ENCODE measurements at places on chromosomes 1 and 21.

GRCh38 chr1:19698181-19698580 is 33.5 kb downstream of the HTR6 start:
- no peak for DNase-seq

DNA sequence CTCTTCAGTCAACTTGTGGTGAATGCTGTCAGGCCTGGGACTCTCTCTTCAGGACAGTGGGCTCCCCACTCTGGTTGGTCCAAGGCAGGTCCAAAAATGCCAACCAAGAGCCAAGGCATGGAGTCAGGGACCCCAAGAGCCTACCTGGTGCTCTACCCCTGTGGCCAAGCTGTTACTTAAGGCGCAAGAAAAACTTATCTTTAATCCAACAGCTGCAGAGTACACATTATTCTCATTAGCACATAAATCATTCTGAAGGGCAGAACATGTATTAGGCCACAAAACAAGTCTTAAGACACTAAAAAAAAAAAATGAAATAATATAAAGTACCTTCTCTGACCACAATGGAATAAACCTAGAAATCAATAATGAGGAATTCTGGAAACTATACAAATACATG is 65.7 kb downstream of the FAF1 start:
- DNase-seq = no peak

DNA sequence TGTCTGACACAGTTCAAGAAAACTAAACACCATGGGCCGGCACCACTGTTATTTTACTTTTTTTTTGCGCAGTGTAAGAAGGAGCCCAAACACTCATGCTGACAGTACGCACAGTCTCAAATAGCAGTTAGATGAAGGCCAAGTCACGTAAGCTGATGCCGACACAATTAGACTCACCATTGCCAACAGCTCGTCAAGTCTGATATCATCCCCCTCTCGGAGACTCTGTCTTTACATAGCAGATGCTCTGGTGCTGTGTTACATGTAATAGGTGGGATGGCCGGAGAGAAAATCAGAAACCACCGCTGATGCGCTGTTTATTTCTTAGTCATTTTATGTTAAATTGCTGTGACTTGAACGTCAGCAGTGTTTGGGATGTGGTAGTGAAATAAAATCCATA is 49.3 kb downstream of the TGFB2 start:
- peak; percentile 42 for DNase-seq

GRCh38 chr1:93155335-93155734 is 24.9 kb downstream of the TMED5 start:
- DNase-seq = no peak

DNA sequence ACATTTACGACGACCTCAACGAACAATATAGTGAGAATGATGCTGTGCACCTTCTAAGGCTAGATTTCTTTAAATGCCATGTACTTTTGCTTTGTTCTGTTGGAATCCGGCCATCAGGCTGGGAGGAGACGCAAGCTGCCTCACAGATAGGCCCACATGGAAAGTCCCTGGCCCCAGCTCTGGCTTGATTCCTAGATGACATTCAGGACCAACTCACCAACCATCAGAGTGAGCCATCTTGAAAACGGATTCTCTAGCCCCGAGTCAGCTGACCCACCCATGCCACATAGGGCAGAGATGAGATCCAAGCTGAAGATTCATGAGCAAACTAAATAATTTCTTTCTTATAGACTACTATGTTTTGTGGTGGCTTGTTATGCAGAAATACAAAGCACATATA is 164.4 kb downstream of the ZNF281 start:
- no peak for DNase-seq

DNA sequence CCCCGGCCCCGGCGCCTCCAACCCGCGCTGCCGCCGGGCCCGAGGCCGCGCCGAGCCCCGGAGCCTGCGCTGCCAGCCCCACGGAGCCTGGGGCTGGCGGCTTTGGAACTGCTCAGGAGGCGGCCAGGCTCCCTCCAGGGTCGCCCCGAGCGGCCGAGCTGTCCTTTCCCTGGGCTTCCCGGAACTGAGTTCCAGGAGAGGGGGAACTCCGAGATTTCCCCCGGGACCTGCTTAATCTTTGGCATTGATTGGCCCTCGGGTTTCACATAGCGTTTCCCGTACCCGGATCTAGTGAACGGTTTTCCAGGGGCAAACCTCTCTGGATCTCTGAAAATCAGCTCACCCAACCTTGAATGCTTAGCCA is 504 bp downstream of the H6PD start:
- DNase-seq = peak; percentile 50

DNA sequence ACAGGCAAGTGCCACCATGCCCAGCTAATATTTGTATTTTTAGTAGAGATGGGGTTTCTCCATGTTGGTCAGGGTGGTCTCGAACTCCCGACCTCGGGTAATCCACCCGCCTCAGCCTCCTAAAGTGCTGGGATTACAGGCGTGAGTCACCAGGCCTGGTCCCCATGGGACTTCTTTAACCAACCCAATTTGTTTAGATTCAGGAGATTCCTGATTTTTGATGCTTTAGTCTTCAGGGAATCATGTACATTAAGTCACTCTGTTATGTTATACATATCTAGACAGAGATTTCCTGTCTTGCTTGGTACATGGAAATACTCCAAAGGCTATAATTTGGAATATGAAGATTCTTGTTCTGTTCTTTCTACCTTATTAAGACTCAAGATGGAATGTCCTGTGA is 202.4 kb upstream of the L1TD1 start:
- DNase-seq = no peak

DNA sequence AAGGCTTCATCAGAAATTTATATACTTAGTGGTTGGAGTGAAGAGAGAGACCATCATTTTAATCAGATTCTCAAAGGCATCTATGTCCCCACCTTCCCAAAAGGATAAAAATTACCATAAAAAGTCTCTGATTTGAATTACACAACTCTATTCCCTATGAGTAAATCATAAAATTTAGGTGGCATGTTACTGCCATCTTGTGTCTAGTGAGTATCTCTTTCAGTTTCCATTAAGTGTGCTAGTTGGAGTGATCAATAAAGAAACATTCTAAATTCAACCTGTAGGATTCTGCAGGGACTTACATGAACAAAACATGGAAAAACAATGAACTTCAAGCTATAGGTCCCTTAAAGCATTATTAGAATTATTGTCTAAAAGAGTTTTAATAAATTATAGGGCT is 655.4 kb downstream of the LTN1 start:
- DNase-seq = no peak

DNA sequence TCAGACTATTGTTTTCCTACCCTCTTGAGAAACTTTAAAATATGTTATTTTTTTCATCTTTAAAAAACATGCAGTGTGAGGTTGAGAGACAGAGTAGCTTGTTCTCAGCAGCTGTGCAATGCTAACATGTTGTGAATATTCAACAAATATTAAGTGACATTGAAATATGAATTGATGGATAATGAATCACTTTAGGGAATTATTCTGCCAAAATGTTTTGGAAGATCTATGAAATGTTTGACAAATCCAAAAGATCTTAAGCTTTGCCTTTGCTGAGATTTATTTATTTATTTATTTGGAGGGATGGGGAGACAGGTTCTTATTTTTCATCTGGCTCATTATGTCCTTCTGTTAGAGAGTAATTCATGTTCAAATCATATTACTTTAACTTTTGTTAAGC is 680.1 kb upstream of the CXADR start:
- DNase-seq = no peak

DNA sequence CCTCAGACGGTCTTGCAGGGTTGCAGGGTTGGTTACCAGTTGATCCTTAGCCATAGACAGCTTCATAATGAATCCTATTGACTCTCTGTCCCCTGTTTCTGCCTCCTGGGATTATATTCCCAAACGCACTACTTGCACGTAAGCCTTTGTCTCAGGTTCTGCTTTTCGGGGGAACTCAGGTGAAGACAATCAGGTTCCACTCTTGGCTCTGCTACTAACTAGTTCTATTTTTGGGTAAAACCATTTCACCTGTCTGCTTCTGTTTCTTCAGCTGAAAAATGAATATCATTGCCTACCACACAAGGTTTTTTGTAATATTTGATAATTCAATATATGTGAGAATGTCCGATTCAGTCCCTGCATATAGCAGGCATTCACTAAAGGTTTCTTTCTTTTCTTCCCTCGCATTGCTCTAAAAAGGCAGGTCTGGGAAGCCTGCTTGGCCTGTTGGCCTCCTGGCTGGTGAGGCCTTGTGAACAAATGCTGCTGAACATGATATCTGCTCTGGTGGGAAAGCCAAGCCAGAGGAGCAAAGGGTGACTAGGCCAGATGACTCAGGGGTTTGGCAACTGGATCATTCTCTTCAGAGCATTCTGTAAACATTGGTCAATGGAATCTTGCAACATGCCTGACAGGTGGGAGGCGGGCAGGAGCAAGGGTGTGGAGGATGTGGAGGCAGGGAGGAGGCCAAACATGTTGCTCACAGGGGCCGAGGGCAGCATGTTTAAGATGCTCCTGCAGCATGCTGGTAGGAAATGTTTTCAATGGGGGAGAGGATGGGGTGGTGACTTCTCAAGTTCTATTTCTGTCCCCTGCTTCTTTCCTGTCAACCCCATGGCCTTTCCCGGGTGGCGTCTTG is 23.8 kb downstream of the IER5 start:
- no peak for DNase-seq

DNA sequence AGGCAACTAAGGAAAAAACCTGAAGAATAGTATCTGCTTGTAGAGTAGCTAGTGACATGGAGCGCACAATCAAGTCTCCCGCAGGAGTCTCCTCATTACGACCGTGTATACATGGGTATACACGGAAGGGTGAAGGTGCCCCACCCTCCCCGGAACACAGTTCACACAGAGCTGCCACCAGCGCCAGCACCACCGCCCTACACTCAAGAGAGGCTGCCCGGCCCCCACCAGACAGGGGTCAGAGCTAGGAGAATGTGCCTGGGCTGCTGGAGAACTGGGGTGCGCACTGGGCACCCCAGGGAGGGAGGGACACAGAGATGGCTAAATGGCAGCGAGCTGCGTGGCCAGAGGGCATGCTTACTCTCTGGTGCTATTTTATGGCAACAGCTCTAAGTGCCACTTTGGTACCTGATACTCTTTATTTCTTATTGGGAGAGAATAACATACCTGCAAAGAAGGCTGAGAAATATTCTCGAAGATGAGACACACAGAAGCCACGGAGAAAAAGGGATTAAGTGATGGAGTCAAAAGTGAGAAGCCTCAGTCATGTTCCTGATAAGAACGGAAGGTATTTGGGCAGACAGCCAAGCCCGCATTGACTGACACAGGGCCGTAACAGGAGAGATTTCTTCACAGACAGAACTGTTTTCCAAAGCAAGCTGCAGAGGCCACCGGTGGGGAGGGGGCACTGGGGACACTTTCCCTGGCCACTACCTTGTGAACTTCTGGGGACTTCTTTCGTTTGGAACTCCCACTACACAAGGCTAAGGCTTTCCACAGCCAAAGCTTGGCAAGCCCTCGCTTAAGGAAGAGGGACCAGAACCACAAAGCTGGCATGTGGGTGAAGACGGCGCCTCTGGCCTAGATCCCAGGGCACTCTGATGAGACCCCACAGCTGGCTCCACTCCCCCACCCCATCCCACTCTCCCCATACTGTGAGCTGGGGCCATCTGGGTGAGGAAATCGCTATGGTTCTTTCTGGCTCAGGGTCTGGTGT is 108.0 kb downstream of the PGBD5 start:
- DNase-seq = no peak

DNA sequence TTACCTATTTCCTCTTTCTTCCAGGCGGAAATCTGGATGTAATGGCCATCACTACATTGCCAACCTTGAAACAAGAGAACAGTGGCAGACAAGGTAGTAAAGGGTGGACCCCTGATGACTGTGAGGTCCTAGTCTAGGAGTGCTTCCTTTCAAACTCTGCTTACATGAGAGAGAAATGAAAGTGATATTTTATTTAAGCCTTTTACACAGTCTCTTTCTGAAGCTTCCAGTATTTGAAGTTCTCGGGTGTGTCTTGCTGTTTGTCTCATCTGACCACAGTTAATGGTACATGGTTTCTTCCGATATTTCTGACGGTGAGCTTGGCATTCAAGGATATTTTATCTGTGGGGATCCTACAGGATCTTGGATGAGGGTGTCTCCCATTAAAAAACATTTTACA is 215.2 kb downstream of the SLC45A1 start:
- no peak for DNase-seq

DNA sequence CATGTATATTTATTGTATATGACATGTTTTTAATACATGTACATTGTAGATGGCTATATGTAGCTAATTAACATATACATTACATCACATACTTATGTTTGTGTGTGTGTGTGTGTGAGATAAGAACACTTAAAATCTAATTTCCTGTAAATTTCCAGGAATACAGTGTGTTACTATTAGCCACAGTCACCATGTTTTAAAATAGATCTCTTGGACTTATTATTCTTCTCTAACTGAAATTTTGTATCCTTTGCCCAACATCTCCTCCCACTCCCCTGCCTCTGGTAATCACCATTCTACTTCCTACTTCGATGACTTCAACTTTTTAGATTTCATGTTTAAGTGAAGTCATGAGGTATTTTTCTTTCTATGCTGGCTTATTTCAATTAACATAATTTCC is 64.8 kb downstream of the FCRL5 start:
- no peak for DNase-seq

Data from NCI-H1092 (cell line).